ENCODE measurements at places on chromosomes 1 and 21. TPM values are rescaled to one million over a fixed set of nuclear protein-coding genes. Genes with fewer than 3 reads are reported as not detected.

ZNF670 gene
- total RNA-seq = 2.9 TPM

DNA sequence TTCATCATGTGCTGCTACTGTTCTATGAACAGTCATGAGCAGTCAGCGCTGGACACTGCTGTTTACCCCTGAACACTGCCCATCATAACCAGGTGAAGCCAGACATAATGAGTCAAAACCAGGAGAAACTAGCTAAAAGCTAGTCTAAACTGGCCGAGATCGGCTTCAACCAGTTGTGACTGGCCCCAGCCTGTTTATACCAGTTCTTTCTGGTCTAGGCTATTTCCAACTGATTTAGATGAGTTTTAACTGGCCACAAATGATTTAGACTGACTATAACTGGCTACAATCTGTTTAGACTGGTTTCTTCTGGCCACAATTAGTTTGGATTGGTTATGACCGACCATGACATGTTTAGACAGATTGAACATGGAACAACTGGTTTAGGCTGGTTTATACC is 348.3 kb upstream of the CAMK1G start:
- no peak for DNase-seq

DNA sequence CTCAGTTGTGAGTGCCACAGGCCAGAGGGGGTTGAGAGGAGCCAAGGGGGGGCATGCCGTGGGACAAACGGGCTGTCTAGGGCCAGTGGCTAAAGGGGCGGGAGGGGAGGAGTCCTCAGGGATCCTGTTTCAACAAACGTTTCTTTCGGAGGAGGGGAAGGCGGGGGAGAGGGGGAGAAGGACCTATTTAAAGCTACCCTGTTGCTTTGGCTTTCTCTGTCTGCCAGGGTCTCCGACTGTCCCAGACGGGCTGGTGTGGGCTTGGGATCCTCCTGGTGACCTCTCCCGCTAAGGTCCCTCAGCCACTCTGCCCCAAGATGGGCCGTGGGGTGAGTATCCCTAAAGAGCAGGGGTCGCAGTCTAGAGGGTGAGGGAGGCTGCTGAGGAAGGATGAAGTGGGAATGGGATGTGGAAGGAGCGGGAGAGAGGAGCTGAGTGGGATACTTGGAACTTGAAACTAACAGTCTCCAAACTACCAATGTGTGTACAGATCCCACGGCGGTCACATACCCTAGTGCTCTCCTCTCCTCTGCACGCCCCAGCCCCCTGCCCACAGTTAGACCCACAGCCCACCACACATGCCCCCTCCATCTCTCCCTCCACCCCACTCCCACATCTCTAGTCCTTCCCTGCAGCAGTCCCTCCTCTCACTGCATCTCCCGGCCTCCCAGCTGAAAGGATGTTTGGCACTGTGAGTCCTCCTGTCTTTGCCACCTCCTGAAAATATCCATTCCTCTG is at the start of gene ATP1A2:
Gene ATP1A2 (plus strand): TSS at position 215 of the 738 bp plus-strand sequence. CDS start 103 bp downstream, at position 318.
- DNase-seq = no peak

DNA sequence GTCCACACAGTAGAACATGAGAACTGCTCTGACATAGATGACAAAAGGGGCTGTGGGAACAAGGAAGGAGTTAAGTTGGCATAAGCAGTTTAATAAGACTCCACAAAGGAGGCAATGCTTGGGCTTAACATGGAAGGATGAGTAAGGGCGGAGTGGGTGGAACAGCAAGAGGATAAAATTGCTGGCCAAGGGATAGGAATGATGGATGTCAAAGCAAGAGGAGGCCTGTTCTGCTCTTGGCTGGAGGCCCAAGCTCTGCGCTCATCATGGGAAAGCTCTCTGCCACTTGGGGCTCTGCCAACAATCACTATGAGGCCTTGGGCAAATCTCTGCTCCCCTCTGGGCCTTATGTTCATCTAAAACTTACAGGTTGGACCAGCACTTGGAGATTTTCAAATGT is 98.3 kb upstream of the CAMK1G start:
- no peak for DNase-seq

DRAXIN gene
- total RNA-seq = 0.17 TPM

S100A1 gene
- total RNA-seq = not detected

DNA sequence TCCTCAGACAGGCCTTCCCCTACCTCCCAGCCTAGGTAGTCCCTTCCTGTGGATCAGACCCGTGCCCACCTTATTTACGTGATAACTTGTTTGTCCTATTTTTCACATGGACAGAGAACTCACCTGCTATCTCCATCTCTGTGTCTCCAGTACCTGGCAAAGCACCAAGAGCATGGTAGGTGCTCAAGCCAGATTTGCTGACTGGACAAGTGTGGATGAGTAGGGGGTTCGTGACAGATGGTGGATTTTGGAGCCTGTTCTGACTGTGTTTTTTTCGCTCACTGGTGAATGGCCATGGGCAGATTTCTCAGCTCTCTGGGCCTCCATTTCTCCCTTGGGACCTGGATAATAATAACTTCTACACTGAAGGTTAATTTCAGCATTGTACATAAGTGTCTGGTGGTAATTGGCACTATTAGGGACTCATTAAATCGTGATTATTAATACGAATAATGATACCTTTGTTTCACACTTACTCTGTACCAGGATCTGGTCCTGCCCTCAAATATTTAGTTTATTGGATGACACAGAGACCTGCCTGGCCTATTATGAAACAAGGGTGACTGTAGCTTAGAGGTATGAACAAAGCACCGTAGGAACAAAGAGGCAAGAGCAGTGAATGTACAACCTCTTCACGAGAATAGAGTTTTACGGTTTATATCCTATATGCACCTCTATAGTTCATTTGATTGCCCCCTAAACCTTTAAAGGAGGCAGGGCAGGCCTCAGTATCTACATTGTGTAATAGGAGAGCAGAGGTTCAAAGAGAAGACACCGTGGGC is 24.5 kb upstream of the SLC26A9 start:
- no peak for DNase-seq

DNA sequence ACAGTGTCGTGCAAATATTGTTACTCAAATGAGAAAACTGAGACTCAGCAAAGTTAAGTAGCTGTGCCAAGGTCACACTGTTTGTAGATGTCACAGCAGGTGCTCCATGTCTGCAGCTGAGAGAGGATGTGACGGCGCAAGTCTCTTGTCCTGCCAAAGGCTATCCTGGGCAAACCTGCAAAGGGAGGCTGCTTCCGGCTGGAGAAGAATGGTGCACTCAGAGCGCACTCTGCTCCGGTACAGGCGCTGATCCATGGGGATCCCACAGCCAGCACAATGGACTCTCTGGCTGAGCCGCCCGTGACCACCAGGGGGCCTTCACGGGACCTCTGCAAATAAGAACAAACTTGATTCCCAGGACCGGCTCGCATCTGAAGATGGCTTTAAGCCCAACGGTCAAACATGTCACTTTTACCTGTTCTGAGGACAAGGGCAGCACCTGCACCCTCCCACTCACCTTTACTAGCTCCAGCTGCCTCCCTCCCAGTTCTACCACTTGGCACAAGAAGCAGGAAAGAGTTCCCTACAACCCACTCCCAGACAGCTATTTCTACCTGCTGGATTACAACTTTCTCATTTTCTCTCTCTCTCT is 21.9 kb downstream of the RD3 start:
- DNase-seq = peak; percentile 19

SRGAP2 gene
- 56.6 TPM for total RNA-seq

SYF2 gene
- 66.8 TPM for total RNA-seq

DNA sequence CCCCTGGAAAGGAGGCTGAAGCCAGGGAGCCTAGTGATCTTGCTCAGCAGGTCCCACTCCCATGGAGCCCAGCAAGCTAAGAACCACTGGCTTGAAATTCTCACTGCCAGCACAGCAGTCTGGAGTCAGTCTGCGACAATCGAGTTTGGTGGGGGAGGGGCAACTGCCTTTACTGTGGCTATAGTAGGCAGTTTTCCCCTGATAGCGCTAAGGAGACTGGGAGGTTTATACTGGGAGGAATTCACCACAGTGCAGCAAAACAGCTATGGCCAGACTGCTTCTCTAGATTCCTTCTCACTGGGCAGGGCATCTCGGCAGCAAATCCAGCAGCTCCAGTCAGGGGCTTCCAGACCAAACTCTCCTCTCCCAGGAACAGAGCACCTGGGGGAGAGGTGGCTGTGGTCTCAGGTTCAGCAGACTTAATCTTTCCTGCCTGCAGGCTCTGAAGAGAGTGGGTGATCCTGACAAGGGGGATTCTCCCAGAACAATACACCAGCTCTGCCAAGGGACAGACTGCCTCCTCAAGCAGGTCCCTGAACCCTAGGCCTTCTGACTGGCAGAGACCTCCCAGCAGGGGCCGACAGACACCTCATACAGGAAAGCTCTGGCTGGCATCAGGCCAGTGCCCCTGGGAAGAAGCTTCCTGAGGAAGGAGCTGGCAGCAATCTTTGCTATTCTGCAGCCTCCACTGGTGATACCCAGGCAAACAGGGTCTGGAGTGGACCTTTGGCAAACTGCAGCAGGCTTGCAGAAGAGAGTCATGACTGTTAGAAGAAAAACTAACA is 548.5 kb upstream of the NEGR1 start:
- no peak for DNase-seq

DNA sequence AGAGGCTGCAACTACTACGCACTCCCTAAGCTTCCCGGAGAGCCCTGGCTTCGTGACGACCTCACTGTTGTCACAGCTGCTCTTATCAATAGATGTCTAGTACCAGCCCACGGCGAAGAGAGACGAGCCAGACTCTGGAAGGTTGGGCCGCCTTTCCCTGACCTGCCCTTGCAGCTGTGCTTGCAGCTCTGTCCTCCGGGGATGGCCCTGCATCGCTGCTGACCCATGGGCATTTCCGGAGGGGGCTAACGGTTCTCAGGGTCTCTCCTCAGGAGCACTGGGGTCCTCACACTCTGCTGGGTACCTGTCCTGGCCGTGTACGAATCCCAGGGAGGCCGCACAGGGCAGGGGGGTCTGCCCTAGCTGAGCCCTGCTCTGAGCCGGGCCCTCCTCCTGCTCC is 93.8 kb upstream of the COL6A1 start:
- no peak for DNase-seq

GRCh38 chr1:158527190-158527815 is 26.9 kb downstream of the OR6Y1 start:
- DNase-seq = peak; percentile 6

Data from CD4-positive, alpha-beta memory T cell (primary cell).